T-helper 1 cell (primary cell): ENCODE measurements at places on chromosomes 12 and 14.

DNA sequence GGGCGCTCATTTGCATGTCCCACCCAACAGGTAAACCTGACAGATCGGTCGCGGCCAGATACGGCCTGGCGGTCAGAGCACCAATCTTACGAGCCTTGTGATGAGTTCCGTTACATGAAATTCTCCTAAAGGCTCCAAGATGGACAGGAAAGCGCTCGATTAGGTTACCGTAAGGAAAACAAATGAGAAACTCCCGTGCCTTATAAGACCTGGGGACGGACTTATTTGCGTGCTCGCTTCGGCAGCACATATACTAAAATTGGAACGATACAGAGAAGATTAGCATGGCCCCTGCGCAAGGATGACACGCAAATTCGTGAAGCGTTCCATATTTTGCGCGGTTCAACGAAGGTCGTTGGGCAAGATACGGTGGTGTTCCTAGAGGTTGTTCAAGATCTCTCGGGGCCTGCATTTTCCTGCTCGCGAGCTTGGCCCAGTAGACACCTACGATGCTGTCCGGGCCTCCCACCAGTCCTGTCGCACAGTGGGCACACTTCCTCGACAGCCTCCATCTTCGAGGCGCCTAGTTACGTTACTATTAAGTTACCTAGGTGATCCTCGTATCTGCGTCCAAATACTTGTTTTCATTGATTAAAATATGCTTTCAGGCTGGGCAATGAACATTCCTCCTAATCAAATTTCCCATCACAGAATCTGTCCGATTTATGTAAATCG, at the start of gene RNU6-7:
RNU6-7 (plus strand) TSS at position 230 of the 675 bp plus-strand sequence.
- peak; percentile 4 for DNase-seq

DNA sequence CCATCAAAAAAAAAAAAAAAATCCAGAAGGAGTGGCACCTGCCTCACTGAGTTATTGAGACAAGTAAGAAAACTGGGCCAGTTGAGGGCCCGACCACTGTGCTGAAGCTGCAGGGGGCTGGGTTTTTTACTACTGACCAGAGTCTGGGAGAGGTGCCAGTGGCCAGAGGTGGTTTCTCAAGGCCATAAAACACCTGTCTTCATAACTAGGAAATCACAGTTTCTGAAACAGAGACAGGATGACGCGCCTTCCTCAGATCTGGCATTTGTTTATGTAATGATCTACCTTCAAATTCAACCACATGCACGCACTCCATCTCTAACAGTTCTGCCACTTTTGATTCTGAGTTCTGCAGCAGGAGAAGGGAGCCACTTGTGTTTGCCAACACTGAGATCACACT, 12.7 kb downstream of the TSPAN11 start:
- DNase-seq, result no peak

- no peak for DNase-seq
These were observed 266.9 kb downstream of the PPFIA2 start for GRCh38 chr12:81492131-81492720.

GRCh38 chr14:104085032-104085888, at the start of gene ASPG:
ASPG (plus strand) TSS chr14:104085700; CDS start chr14:104085771, 71 bp downstream.
- peak; percentile 18 for DNase-seq

DNA sequence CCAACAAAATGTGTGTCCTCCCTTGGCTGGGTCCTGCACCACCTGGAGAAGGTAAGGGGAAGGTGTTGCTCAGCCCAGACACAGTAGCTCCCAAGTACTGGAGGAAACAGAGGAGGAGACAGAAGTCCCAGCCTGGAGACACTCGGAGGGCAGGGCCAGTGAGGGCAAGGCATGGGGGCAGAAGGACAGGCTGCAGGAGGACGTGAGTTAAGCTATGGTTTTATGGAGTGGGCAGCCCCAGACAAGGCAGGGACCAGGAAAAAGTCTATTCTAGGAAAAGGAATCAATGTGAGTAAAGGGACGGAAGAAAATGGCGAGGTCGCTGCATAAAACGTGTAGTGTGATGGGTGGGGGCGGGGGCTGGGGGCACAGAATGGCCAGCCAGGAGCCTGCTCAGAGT, 210.1 kb upstream of the DIO3 start:
- no peak for DNase-seq

DNA sequence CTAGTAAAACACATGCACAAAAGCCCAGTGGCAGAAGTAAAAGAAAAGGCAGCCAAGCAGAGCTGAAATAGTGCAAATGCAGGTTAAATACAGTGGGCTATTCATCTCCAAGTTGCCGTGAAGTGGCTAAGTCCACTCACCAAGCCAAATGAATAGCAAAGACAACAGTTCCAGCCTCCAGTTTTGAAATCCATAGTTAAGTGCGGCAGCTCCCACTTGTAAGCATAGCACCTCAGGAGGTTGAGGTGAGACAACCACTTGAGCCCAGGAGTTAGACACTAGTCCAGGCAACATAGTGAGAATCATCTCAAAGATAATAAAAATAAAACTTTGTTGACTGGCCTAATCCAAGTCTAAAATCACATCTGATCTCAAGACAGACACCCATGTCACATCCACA, 9.8 kb upstream of the PHLDA1 start:
- DNase-seq, result no peak

GRCh38 chr12:110117956-110118685, 6.0 kb upstream of the IFT81 start:
- no peak for DNase-seq

GRCh38 chr14:54147282-54147681, 190.7 kb upstream of the BMP4 start:
- DNase-seq, result no peak

GRCh38 chr14:69101331-69101826, 51.5 kb downstream of the DCAF5 start:
- DNase-seq, result no peak

GRCh38 chr12:5884285-5884684, 60.8 kb downstream of the ANO2 start:
- no peak for DNase-seq
